ENCODE measurements at places on chromosomes 1 and 21. TPM values are rescaled to one million over a fixed set of nuclear protein-coding genes. Genes with fewer than 3 reads are reported as not detected.
A peak's percentile ranks its signal among the peaks of the same experiment; 100 is the strongest.

DNA sequence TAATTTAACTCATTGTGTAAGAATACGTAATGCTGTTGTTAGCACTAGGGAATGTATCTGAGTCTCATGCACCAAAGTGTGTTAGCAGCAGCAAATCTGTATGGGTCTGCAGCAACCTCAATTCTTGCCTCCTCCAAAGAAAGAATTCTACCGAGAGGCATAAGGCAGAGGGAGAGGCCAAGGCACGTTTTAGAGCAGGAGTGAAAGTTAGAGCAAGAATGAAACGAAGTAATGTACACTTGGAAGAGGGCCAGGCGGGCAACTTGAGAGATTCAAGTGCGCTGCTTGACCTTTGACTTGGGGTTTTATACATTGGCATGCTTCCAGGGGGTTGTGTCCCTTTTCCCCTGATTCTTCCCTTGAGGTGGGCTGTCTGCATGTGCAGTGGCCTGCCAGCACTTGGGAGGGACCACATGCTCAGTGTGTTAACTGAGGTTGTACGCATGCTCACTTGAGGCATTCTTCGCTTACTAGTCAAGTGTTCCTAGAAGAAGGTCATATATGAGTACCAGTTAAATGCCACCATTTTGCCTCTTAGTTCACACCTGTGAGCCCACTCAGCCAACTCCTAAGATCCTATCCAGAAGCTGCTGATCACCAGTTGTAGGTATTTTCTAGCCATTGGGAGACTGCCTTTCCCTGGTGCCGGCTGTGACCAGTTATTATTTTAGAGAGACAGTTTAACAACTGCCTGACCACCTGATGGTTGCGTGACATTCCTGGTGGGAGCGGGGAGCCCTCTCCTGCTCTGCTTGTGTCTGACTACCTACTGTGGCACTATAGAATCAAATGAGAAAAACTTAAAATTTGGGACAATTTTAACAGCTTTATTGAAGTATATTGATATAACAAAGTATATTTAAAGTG, 2.7 kb upstream of the CNN3 start:
- no peak for DNase-seq

DNA sequence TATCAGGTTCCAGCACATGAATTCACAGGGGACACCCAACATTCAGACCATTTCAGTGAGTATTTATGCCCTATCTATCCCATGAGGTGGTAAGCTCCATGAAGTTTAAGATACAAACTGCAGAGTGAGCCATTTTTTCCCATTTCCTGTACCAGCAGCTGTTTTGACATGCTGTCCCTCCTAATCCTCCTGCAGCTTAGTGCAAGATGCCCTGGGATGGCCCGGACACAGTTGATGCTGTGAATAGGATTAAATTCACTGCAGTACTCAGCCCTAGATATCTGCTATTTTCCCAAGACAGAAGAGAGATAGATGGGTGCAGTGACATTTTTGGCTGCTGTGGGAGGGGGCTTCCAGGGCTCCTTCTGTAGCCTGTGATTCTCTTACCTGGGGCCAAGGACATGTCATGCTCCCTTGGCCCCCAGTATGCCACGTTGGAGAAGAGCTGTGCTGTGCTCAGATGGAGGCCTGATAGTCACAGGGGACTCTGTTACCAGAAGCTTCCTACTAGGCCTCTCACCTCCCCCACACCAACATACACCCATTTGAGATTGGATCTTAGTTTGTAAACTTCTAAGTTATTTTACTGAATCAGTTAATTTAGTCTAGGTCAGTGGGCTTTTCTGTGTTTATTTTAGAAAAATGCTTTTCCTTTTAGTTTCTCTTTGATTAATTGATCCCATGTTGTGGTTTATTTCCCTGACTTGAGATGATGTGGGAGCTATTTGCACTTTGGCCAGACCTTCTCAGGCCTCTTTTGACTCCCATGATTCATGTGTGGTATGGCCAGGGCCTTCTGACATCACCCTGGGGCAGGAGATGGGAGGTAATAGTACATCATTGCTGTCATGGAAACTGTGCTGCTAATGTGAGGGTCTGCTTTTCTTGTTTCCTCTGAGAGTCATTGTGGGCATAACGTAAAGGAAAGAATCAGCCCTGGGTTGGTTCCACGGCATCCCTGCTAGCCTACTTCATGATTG, 92.6 kb downstream of the ST3GAL3 start:
- DNase-seq = peak; percentile 71

- no peak for DNase-seq
Observed at GRCh38 chr1:180732866-180733265, 101.0 kb downstream of the XPR1 start.

- DNase-seq = no peak
Observed at GRCh38 chr1:107359472-107360241, 218.8 kb downstream of the NTNG1 start.

DNA sequence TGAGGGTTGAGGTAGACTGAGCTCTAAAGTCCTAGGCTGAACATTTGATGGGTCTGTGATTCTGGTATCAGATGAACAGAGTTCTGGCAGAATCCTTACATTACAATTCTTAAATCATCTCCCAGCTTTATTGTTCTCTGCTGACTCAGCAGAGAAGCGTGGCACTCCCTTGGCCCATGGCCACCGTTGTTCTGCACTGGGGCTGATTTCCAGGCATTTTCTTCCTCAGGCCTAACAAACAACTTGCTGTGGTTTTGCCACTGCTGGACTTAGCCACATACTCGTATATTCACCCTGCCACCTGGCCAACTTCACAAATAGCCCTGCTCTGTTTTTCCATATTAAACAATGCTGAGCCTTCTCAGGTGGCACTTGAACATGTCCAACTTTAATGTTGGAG, 223.2 kb downstream of the TNR start:
- DNase-seq = peak; percentile 21

The DPT gene
- 8.8 TPM for total RNA-seq

The SHISA4 gene
- 20.9 TPM for total RNA-seq

The CD5L gene
- not detected for total RNA-seq

The RNU1-2 gene
- total RNA-seq = 2,882 TPM

The RHD gene
- total RNA-seq = not detected

All from fibroblast of the aortic adventitia (primary cell).